ENCODE measurements at places on chromosomes 3 and 15.

GRCh38 chr3:50474717-50475116 is 28.7 kb downstream of the CACNA2D2 start:
- no peak for DNase-seq

- DNase-seq, result no peak
Measured at GRCh38 chr3:37752649-37753025, 109.0 kb upstream of the CTDSPL start.

DNA sequence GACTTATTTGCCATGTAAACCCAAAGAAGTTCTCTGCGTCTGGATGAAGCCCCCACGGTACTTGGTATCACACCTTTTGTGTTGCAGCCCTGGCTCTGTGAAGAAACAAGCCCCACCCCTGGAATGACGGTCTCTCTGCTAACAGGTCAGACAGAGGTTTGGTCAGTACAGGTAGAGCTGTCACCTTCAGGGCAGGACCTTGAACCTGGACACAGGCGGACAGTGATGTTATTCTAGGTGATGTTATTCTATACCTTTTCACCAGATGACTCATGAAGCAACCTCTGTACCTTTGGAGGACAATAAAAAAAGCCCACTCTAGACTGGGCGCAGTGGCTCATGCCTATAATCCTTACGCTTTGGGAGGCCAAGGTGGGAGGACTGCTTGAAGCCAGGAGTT is 11.0 kb upstream of the GMPPB start:
- DNase-seq, result no peak

GRCh38 chr3:48899273-48899672 is 591 bp upstream of the SLC25A20 start:
- no peak for DNase-seq

GRCh38 chr3:50480471-50480870 is 23.0 kb downstream of the CACNA2D2 start:
- DNase-seq, result no peak

DNA sequence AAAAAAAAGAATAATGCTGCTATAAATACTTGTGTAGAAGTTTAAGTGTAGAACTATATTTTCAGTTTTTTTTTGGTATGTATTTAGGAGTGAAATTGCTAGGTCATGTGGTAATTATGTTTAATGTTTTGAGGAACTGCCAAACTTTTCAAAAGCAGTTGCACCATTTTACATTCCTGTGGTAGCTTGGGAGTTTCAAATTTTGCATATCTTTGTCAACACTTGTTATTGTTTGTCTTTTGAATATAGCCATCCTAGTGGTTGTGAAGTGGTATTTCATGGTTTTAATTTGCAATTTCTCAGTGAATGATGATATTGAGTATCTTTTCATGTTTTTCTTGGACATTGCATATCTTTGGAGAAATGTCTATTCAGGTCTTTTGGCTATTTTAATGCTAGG is 30.4 kb downstream of the SKIL start:
- DNase-seq, result no peak

DNA sequence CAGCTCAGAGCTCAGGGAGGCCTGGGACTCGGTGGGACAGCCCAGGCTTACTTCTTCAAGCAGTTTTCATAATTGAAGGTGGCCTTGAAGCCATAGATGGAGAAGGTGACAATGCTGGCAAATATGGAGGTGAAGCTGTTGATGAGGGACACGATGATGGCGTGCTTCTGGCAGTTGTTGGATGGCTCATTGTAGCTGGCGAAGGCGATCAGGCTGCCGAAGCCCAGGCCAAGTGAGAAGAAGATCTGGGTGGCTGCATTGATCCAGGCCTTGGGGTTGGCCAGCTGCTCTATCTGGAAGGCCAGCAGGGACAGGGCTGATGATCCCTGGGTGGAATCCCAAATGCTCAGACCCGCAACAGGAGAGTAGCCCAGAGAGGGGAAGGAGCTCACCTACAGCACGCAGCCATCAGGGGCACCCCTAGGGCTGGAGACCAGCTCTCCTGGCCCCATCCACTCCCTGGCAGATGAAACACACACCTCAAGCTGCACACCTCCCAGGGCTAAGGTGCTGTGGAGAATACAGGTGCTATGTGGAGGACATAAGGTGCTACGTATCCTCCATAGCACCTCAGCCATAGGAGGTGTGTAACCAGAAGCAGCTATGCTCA is 25.1 kb downstream of the SLC6A20 start:
- DNase-seq, result no peak

GRCh38 chr3:194007592-194008337 is 128.2 kb upstream of the HES1 start:
- DNase-seq, result no peak

DNA sequence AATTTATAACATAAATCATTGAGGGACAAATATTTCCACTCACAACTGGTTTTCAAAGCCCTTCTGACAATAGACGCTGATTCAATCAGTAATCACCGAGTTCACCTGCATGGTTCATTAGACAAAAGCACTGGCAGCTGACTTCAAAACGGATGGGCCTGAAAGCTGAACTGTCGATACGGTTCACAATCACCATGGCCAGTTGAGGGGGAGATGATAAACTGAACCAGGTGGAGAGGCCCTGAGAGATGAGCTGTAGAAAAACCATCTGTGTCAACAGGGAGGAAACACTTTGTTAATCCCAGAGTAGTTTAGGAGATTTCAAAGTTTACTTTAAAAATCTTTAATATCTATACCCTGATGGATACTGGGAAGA is 75.0 kb downstream of the PEX5L start:
- DNase-seq, result no peak

- peak; percentile 5 for DNase-seq
Measured at GRCh38 chr3:150319900-150320299, 88.2 kb upstream of the TSC22D2 start.

- DNase-seq, result no peak
Measured at GRCh38 chr3:74651885-74652284, 37.4 kb upstream of the CNTN3 start.

DNA sequence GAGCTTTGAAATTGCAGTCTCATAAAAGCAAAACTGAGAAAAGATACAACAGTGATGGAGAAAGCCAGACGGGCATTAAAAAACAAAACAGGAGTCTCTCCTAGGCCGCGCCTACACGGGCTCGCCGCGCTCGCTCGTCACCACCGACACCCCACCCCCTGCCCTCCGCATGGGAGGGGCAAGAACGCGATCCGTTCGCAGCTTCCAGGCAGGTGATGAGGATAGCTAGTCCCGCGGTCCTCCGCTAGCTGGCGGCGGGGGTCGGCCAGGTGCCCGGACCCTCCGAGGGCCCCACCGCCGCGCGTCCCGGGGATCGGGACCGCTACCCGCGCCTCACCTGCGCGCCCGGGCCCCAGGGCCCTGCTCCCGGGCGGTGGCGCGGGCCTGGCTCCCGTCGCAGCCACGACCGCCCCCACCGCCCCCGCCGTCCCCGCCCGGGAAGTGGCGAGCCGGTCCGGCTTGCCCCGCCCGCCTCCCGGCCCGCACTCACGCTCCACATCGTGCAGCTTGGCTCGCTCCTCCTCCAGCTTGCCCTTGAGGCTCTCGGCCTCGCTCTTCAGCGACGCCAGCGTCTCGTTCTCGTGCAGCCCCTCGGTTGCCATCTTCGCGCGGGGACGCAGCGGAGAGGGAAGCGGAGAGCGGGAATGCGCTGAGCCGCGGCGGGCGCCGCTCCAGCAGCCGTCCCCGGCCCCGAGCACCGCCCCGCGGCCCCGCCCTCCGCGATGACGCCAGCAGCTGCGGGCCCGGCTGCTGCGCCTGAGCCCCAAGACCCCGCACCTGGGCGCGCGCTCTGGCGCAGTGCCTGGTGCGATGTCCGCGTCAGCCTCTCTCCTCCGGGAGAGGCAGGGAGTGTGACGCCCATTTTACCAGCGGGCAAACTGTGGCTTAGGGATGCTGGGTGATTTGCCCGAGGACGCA is 11.7 kb downstream of the GNB5 start:
- peak; percentile 84 for DNase-seq

- no peak for DNase-seq
Measured at GRCh38 chr15:27514526-27514925, 543.5 kb downstream of the GABRG3 start.

- no peak for DNase-seq
Measured at GRCh38 chr15:75656813-75657212, 9.1 kb downstream of the SNX33 start.

GRCh38 chr3:168714609-168715240 is 619.0 kb upstream of the GOLIM4 start:
- no peak for DNase-seq

GRCh38 chr15:101151288-101151687 is 100.6 kb downstream of the CHSY1 start:
- DNase-seq, result no peak

DNA sequence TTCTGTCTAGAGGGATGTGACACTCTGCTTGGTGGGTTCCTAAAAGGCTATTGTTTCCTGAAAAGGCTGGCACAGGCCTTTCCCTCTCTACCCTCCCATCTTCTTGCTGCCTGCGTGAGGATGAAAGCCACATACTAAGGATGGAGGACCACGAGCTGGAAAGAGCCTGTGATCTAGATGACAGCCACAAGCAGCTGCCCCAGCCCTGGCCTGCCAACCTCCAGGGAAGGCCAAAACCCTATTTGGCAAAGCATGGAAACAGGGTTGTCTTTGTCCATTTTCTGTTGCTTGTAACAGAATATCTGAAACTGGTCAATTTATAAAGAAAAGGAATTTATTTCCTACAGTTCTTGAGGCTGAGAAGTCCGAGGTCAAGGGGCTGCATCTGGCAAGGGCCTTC is 144.5 kb downstream of the FBLN2 start:
- no peak for DNase-seq

DNA sequence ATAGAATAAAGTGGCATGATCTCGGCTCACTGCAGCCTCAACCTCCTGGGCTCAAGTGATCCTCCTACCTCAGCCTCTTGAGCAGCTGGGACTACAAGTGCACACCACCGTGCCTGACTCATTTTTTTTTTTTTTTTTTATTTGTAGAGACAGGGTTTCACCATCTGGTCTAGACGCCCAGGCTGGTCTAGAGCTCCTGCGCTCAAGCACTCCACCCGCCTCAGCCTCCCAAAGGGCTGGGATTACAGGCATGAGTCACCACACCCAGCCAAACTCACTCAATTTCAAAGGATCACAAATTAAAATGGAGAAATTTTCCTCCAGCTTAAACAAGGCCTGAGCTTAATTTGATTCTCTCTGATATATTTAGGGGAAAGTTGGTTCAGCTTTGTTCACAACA is 27.3 kb upstream of the NMB start:
- no peak for DNase-seq

DNA sequence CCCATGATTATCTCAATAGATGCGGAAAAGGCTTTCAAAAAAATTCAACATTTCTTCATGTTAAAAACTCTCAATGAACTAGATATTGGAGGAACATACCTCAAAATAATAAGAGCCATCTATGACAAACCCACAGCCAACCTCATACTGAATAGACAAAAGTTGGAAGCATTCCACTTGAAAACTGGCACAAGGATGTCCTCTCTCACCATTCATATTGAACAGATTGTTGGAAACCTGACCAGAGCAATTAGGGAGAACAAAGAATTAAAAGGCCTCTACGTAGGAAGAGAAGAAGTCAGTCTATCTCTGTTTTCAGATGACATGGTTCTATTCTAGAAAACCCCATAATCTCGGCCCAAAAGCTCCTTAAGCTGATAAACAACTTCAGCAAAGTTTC is 274.5 kb upstream of the MANF start:
- no peak for DNase-seq

GRCh38 chr3:111979434-111980038 is 710 bp downstream of the ABHD10 start:
- no peak for DNase-seq

- DNase-seq, result peak; percentile 1
Measured at GRCh38 chr3:61066800-61067199, 184.5 kb downstream of the FHIT start.

DNA sequence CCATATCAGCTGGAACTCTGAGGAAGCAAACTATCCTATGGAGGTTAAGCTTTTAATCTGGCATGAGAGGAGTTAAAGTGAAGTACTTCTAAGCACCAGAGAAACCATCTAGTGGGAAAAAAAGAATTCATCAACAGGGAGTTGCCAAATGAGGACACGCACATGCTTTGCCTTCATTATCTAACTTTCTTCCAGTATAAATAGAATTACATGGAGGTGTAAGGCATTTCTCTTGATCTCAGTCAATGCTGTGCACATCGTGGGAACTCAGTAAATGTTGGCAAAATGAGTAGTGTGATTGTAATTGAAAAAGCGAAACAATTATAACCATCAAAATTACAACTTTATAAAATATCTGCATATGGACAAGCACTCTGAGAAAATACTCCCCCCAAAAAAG is 8.0 kb upstream of the GSK3B start:
- DNase-seq, result no peak

- DNase-seq, result no peak
Measured at GRCh38 chr3:77001062-77001701, 38.7 kb upstream of the ROBO2 start.

GRCh38 chr3:14148041-14148985 is 23.5 kb downstream of the TMEM43 start:
- DNase-seq, result no peak

DNA sequence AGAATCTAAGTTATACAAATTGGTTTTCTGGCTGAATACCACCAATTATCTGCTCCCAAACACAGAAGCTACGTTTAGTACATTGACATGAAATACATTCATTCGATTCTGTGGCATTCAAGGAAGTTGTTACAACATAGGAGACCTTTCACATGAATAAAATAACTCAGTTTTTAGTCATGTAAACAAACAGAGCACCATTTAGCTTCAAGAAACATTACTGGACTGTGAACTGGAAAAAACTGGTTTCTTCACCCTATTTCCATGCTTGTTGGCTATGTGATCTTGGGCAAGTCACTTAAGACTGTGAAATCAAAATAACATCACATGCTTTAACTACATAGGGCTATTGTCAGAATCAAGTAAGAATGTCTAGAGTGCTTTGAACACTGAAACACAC is 46.2 kb downstream of the NRG4 start:
- no peak for DNase-seq

DNA sequence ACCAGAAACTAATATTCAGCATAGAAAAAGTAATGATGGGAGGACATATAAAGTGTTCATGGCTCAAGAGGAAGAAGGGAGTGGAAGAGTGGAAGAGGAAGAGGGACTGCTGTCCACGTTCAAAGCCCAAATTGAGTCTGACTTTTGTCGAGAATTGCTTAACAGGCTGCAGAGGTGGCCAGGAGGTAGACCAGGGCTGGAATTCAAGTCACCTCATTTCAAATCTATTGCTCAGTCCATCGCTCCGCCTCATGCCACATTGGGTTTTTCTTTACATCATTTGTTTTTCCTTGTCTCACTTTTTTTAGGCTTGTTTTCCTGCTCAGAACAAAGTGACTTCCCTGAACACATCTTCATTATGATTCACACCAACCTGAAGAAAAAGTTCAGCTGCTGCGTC is 97.0 kb downstream of the RPL39L start:
- no peak for DNase-seq

DNA sequence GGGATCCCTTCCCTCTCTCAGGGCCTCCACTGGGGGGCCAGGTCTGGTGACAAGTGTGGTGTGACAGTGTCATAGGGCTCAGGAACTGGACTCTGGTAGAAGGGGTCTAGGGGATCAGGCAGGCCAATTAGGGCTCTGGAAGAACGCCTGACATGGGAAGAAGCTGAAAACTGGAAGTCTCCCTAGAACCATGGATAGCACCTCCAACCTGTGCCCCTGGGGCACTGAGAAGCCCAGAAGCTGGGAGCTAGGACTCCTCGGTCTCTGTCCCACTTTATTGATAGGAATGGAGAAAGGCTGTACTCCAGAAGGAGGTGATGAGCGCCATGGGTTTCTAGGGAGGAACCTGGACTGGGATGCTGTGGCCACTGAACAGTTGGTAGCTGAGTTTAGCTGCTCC is 30.7 kb downstream of the INSYN1 start:
- no peak for DNase-seq

GRCh38 chr3:138062037-138062436 is 52.1 kb downstream of the CLDN18 start:
- DNase-seq, result no peak

Data from T-helper 2 cell (primary cell).